Mammary epithelial cell (primary cell): ENCODE measurements at places on chromosomes 7 and 10. TPM values are rescaled to one million over a fixed set of nuclear protein-coding genes. Genes with fewer than 3 reads are reported as not detected.

The SLC18A3 gene
- not detected for total RNA-seq

The SNCG gene
- 54.0 TPM for total RNA-seq

The OPN4 gene
- total RNA-seq = not detected in 2 replicates

The CNPY1 gene
- total RNA-seq = 0.16 TPM in 1 of 2 replicates, not detected in the other

The HABP2 gene
- total RNA-seq = not detected in 2 replicates

The NEBL gene
- total RNA-seq = 11.7 TPM

DNA sequence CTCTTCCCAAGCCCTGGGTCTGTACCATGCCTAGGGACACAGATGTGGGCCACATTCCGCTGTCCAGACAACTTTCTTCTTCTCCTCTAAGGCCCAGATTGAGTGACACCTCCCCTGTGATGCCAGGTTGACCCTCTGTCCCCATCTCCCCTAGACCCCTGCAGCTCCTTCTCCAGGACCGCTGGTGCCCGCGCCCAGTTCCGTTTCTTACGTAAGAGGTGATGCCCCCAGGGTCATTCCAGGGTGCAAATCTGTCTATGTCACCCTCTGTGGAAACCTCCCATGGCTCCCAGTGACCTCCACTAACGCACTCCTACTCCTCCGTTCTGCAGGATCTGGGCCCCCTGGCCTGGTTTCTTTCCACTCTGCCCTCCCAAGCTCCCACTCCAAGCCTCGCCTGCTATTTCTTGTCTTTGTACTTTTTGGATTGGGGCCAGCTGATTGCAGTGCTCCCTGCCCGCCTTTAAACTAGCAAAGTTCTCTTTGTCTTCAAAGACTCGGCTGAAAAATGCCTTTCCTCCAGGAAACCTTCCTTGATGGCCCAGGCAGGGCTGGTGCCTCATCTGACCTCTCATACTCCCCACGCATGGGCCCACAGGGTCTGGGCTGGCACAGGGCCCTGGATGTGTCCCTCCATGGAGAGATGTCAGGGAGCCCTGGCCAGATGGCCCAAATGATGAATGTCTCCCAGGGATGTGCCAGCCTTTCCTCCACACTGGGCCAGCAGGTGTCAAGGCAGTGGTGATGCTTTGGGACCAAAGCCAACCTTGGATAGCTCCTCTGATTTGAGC, 21.3 kb upstream of the ELN start:
- no peak for DNase-seq

DNA sequence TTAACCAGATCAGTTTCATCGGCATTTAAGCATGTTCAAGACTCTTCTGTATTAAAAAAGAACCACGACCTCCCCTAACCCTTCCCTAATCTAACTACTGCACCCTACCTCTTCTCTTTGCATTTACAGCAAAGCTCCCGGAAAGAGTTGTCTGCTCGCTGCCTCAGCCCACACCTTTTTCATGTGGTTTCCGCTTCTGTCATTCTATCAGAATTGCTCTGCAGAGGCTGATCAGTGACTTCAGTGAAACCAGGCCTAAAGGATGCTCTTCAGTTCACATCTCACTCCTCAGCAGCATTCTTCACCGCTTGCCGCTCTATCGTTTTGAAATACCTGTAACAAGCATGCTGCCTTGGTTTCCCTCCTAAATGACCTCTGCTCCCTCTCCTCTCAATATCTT, 160.9 kb downstream of the SDK1 start:
- no peak for DNase-seq

DNA sequence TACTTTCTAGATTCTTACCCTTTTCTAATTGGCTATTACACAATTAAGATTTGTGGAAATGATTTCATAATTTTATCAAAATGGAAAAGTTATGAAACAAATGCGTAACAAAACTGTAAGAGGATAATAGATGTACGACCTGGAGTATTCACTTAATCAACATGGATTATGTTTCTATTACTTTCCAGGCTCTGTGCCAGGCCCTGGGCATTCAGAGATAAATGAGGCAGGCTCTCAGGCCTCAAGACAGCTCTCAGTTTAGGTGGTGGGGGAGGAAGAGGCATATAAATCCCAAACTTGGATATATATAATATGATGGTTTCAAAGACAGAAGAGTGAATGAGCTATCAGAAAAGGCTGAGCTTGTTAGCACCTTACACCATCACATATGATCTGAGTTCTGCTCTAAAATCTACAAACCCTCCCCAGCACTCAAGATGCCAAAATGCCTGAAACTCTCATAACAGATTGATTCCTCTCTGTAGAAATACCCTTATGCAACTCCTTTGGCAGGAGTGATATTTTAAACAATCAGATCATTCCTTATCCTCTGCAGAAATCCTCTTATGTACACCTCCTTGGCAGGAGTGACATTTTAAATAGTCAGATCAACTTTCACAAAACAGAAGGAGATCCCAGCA, 42.5 kb downstream of the ACBD5 start:
- DNase-seq = no peak

- DNase-seq = peak; percentile 48
These were observed 32.2 kb downstream of the FOXL3 start for GRCh38 chr7:322111-322671.

- peak; percentile 39 for DNase-seq
These were observed 30.0 kb downstream of the GTF2IRD1 start for GRCh38 chr7:74483402-74484336.

- DNase-seq = peak; percentile 49
These were observed 2.6 kb upstream of the CAMK2G start for GRCh38 chr10:73876971-73877370.

GRCh38 chr7:88105231-88105630, 114.6 kb downstream of the SRI start:
- DNase-seq = no peak

DNA sequence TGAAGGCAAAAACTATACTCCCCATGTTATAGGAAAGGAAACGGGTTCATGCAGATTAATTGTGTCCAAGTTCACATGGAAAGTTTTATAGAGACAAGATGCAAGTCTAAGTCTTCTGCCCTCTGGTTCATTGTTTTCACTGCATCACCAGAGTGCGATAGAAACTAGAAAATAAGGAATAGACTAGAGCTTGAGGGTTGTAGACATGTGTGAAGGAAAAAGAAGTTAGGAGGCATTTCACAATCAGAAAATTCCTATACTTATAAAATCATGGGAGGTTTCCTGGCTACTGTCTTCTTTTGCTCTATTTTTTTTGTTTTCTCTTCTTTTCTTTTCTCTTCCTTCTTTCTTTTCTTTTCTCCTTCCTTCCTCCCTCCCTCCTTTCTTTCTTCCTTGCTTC, 329.8 kb downstream of the PLXDC2 start:
- DNase-seq = no peak

DNA sequence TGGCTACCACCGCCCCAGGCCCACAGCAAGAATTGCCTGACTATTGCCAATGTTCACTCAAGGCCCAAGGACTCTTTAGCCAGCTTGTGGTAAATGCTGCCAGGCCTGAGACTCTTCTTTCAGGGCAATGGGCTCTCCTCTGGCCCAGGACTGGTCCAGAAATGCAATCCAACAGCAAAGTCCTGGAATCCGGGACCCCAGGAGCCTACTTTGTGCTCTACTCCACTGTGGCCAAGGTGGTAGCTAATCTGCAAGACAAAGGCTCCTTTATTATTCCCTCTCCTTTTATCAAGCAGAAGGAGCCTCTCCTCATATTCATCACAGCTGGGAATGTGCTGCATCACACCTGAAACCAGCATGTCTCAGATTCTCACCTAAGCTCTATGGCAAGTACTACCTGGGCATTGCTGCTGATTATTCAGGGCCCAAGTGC, 107.6 kb upstream of the PRSS58 start:
- peak; percentile 67 for DNase-seq

DNA sequence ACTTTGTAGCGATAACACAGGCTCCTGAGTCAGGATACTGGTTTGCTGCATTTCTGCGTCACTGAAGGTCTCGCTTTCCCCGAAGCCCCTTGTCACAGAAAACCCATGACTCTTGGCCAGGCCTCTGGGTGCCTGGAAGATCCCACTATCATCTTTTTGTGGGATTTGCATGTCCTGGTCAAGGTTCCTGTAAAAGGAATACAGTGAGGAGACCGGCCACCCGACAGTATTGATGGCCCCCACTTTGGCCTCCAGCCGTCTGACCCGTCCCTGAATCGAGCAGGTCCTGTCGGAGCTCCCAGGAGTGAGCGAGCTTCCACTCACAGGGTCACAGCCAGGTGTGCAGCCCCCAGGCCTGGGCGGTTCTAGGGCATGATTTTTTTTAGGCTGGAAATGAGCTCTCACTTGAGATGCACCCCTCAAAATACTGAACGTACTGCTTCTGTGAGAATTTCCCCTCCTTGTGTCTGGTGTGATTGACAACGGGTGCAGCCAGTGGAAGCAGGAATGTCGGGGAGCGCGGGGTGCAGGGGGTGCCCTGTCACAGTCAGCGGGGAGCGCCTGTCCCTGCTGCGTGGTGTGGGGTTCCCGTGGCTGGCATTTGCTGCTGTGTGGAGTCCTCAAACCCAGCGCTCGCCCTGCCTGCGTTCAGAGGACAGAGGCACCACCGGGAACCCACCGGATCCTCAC, 75.8 kb downstream of the DNAJB6 start:
- DNase-seq = no peak

- peak; percentile 86 for DNase-seq
These were observed 8.0 kb downstream of the PDGFA start for GRCh38 chr7:511476-512145.

DNA sequence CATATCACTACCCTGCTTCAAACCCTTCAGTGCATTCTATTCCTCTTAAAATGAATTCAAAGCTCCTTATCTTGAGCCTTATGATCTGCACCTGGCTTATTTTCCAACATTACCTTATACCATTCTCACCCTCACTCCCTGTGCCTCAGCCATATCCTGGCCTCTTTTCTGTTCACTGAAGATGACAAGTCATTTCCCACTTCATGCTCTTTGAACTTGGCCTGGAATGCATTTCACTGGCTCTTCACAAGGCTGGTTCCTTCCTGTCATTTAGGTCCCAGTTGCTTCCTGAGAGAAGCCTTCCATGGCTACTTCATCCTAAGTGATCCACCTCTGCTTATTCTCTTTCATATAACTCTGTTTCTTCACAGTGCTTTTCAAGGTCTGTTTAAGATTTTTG, 3.2 kb upstream of the LIPF start:
- no peak for DNase-seq
